ENCODE measurements at places on chromosomes 3 and 15.

GRCh38 chr3:139301654-139302053, 42.2 kb upstream of the MRPS22 start:
- no peak for DNase-seq

GRCh38 chr3:177378168-177378567, 180.9 kb upstream of the TBL1XR1 start:
- no peak for DNase-seq

GRCh38 chr15:64210371-64210770, 47.5 kb upstream of the PPIB start:
- DNase-seq: no peak

- no peak for DNase-seq
These were observed 182.5 kb downstream of the TPRG1 start for GRCh38 chr3:189353988-189354889.

GRCh38 chr15:99343881-99344551, 92.7 kb downstream of the LRRC28 start:
- DNase-seq: peak; percentile 47

DNA sequence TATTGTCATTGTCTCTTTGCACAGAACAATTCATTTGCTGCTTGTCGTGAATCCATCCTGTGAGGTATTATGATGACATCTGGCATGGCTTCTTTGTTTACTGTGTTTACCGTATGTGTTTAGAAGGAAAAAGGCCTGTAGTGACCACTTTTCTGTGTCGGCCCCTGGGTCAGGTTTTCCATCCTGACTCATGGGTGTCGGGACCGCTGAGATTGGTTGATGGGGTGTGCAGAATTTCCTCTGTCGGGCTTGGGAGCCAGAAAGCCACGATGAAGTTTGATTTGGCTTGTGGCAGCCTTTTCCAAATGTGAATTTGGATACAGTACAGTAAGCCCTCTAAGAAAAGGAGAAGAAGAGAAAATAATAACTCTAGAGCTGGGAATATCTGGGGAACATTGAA, 113.5 kb downstream of the FNDC3B start:
- DNase-seq: no peak

- no peak for DNase-seq
These were observed 333.0 kb upstream of the SATB1 start for GRCh38 chr3:18758047-18758704.

GRCh38 chr15:77015646-77016320, 20.9 kb downstream of the PSTPIP1 start:
- no peak for DNase-seq

DNA sequence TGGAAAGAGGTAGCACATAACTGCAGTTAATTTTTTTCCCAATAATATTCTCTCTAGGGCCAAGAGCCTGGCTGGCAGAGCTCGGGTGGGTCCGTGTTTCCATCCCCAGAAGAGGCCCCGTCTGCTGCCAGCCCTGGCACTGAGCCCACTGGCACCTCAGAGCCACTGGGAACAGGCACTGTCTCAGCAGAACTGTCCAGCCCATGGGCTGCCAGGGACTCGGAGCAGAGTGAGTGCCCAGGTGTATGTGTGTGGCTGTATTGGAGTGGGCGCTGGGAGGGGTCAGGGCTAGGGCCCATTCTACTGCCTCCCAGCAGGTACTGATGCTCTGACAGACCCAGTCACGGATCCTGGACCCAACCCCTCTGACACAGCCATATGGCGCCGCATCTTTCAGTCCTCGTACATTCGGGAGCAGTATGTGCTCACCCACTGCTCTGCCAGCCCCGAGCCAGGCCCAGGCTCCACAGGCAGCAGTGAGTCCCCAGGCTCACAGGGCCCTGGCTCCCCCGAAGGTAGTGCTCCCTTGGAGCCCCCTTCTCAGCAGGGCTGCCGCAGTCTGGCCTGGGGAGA, 8.9 kb downstream of the VWA5B2 start:
- DNase-seq: no peak

- DNase-seq: no peak
These were observed 3.9 kb upstream of the CXCR6 start for GRCh38 chr3:45939341-45939771.

GRCh38 chr3:188948281-188948996, 223.3 kb upstream of the TPRG1 start:
- no peak for DNase-seq

GRCh38 chr3:42520336-42520735, 17.9 kb downstream of the VIPR1 start:
- DNase-seq: no peak

DNA sequence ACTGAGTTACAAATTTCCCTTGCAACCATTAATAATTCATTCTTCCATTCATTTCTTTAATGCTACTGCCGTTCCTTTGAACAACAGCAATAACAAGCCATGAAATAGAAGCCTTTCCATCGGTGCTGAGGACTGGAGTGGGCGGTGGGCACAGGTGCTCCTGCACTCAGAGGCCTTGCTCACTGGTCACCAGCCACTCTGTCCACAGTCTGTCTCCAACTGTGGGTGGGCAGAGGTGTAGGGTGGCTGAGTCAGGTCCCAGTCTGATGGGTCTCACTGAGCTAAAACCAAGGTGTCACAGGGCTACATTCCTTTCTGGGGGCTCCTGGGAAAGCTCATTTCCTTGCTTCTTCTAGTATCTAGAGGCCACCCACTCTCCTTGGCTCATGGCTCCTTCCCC, 6.3 kb upstream of the FAM3D start:
- no peak for DNase-seq

GRCh38 chr15:68371160-68371559, 60.8 kb downstream of the ITGA11 start:
- no peak for DNase-seq

- DNase-seq: no peak
These were observed 2.2 kb downstream of the LRRN1 start for GRCh38 chr3:3801494-3801841.

- DNase-seq: no peak
These were observed 156.2 kb downstream of the MEGF11 start for GRCh38 chr15:66097151-66098021.

DNA sequence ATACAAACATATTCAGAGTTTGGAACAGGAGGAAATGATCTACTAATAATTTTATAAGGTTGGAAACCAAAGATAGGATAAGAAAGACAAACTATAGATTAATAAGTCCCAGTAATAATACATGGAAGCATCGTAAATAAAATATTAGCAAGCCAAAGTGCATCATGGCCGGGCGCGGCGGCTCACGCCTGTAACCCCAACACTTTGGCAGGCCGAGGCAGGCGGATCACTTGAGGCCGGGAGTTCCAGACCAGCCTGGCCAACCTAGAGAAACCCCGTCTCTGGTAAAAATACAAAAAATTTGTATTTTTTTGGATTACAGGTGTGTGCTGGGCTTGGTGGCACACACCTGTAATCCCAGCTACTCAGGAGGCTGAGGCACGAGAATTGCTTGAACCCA, 14.9 kb downstream of the MUC4 start:
- no peak for DNase-seq

GRCh38 chr3:113910966-113911365, 36.8 kb upstream of the ZDHHC23 start:
- DNase-seq: no peak

DNA sequence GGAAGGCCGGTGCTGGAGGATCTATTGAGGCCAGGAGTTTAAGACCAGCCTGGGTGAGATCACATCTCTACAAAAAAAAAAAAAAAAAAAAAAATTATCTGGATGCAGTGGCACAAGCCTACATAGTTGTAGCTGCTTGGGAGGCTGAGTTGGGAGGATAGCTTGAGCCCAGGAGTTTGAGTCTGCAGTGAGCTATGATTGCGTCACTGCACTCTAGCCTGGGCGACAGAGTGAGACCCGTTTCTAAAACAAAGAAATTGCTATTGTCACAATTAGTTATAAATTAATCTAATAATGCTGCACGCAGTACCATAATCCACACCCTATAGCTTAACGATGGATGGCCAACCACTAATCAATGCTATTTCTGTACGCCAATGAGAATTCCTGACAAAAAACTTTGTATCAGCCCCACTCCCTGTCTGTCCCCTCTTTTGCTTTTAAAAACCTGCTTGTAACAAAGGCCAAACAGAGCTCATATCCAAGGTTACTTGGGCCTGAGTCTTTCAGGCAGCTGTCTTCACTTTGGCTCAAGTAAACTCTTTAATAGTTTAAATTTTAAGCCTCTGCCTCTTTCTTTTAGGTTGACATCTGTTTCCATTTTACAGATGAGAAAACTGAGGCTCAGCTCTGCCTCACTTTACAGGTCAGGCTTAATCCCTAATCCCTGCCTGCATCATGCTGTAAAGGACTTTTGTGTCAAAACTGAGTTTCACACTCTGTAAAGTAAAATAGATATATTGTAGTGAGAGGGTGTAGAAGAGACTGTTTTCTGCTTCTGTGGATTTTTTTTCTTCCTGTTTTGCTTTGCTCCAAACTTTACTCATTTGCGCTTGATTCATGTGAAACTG, 10.9 kb downstream of the FLNB start:
- DNase-seq: no peak

GRCh38 chr3:84820906-84821305, 137.9 kb upstream of the CADM2 start:
- no peak for DNase-seq

GRCh38 chr15:56325186-56325585, 40.0 kb upstream of the TEX9 start:
- no peak for DNase-seq

DNA sequence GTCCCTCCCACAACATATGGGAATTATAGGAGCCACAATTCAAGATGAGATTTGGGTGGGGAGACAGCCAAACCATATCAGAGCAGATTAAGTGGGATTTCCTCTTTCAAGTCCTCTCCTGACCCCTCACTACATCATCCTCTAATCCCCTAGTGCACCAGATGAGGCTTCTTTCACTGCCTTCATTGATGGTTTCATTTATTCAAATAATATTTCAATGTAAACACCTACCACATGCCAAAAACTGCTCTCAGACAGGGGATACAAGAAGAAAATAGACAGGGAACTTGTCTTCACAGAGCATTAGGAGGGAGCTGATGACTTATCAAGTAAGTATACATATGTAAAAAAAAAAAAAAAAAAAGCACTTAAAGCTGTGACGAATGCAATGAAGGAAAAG, 180.2 kb downstream of the NTRK3 start:
- no peak for DNase-seq

- DNase-seq: peak; percentile 29
These were observed 579 bp upstream of the UBE3A start for GRCh38 chr15:25439369-25439836.

DNA sequence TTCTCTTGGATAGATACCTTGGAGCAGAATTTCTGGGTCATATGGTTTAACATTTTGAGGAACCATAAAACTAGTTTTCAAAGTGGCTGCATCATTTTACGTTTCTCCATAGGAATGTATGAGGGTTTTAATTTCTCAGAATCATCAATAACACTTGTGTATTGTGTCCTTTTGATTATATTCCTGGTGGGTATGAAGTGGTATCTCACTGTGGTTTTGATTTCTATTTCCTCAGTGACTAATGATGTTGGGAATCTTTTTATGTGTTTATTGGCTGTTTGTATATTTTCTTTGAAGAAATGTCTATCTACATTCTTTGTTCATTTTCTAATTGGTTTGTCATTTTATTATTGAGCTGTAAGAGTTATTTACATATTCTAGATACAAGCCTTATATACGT, 28.8 kb downstream of the CDIN1 start:
- DNase-seq: no peak

DNA sequence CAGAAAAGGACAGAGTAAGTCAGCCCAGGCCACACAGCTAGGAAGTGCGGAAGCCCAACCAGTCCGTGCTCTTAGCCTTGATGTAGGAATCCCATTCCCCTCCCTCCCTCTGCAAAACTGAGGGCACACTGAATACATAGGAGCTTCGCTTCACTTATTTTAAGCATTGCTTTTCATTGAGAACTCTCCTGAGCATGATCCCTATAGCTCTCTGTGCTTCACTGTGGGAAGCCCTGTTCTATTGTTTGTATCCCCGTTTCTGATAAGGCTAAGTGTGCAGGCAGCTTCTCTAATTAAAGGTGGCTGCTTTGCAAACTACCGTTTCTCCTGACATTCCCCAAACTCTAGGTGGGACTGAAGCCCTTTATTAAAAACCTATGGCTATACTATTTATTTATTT, 29.9 kb downstream of the IL5RA start:
- no peak for DNase-seq

GRCh38 chr3:11660242-11660641, 16.5 kb upstream of the VGLL4 start:
- no peak for DNase-seq

DNA sequence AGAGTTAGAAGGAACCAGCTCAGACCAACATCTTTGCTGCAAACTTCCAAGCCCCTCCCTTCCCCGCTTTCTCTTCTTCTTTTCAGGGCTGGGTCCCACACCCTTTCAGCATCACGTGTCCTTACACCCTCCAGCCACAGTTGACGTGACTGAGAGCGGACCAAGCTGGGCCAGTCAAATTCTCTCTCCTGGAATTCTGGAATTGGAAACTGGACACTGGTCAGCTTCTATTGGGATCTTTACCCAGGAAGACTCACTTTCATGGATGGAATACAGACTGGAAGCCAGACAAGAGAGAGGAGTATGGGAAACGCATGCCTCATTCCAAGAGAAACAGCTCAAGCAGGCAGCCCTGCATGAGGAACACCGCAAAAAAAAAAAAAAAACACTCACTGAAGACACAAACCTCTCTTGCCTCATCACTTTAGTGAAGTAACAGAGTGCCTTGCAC, 12.4 kb upstream of the TPM1 start:
- DNase-seq: no peak

- no peak for DNase-seq
These were observed 90.0 kb upstream of the SPATA12 start for GRCh38 chr3:56970461-56970879.

DNA sequence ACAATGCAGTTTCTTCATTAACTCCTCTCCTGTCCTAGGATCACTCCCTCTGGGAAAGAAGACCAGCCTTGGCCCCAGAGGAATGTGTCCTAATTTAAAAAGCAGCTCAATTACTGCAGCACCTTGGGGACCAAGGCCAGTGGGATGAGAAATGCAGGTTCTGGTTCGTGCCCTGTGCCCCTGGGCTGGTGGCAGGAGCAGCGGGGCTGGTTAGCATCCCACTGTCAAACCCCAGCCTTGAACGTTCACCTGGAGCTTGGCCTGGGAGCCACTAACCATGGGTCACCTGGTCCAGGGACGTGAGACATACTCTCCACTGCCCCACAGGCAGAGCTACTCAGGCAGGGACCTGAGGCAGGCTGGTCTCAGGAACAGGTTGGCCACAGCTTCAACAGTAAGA, 8.4 kb upstream of the RTP3 start:
- no peak for DNase-seq

GRCh38 chr3:124298301-124298700, 306.4 kb upstream of the ROPN1 start:
- no peak for DNase-seq

DNA sequence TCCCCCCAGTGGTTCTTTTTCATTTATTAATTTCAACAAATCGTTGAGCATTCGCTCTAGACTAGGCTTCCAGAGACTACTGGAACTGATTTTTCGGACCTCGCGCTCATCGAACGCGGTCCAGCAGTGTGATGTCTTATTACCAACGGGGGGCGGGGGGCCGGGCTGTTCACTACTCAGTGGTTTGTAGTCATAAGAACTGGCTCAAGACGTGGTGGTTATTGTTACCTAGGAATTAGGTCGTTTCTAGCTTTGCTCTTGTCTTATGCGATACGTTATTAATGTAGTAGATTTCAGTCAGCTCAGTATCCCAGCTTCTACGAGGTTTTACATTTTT, 858 bp downstream of the RBM5 start:
- no peak for DNase-seq

Measured in stimulated activated naive CD8-positive, alpha-beta T cell treated with anti-CD3 and anti-CD28 coated beads, Interleukin-15, Interleukin-2, amounts not matched to agents 100 U/mL and 50 U/mL, for 24 hours (primary cell).